ENCODE measurements at places on chromosomes 11 and 22.

DNA sequence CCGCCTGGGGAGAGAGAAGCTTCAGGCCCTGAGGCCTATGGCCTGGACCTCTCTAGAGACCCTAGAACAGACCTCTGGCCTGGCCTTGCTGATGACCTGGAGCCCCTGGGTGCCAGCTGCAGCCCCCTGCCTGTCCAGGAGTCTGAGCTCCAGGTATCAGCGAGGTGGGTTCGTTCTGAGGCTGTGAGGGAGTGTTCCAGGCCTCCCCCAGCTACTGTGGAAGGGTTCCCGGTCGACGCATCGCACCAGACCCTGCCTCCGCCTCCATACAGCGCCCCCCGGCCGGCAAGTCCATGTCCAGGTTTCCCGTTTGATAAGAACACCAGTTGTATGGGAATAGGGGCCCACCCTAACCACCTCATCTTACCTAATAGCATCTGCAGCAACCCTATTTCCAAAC lies 111.1 kb downstream of the KCNQ1 start:
- DNase-seq: peak; percentile 30

DNA sequence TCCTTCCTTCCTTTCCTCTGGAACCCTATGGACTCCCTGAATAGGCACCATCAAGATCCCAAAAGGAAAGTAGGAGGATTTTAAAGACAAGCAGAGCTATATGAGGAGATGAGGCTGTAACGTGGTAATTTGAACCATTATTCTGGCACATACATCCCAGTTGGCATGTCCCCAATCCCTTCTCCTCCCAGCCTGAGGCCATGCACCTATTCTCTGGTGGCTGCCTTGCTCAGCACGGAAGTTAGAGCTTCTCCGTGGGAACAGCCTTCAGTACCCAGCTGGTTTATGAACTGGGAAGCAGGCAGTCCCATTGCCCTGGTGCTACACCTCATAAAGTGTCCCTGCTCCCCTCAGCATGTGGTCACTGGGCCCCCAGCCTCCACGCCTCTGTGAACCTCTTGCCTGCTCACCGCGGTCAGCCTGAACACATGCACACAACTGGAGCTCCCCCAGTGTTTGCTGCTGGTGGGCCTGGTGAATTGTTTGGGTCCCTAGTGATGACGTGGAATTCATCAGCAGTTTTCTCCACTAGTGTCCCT lies 139.9 kb upstream of the PLET1 start:
- no peak for DNase-seq

- no peak for DNase-seq
These were observed 887.0 kb downstream of the KCNA4 start for GRCh38 chr11:29129844-29130243.

- DNase-seq: no peak
These were observed 58.3 kb downstream of the CDKN1C start for GRCh38 chr11:2827256-2827655.

DNA sequence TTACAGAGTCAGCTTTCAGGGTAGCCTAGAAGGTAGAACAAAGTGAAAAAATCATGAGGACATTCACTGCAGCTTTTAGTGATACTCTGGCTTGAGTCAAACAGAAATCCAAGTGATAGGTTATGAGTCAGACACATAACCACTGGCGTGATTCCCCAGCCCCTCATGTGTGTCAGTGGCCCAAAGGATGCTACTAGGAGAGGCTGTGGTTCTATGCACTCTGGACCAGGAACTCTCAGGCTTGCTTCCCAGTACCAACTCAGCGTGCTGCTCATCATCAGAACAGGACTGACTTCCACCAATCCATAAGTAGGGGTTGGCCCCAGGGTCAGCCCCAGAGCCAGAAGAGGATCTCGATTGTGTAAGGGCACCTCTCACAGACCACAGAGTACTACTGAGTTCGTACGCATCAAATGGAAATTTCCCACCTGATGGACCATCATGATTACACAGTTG lies 116.8 kb downstream of the MED15 start:
- no peak for DNase-seq

- no peak for DNase-seq
These were observed 405.7 kb downstream of the AASDHPPT start for GRCh38 chr11:106482917-106483785.

DNA sequence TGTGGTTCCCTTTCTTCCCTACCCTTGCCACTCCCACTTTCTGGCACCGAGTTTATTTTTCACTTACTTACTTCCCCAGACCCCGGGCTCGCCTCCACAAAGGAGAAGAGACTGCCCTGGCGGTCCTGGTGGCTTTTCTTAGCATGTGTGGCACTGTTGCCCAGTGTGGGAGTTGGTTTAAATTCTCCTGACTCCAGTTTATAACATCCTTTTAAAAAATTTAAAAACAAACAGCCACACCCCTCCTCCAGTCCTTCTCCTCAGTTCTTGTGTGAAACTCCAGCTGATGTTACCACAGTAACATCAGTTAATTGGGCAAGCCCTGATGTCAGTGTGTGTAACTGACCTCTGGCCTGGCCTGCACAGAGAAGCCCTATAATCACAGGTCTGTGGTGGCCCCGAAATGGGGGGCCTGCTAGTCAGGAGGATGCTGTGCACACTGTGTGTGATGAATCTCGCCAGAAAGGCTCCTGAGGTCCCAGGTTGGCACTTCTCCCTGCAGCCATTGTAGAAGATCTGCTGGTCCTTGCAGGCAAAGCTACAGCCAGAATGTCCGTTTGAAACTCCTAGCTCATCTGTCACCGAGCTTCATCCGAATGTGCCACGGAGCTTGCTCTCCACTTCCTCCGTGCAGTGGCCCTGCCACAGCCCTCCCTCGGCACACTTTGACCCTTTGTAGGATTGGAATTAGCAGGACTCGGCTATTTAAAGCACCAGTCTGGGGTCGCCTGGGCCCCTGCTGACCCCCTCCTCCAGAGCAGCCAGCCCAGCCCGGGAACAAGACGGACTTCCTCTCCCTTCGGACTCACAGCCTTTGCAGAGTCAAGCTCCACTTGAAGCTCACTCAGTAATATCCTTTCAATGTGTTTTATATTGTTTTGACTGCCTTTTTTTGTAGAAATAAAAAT lies 7.6 kb downstream of the YDJC start:
- DNase-seq: peak; percentile 40

DNA sequence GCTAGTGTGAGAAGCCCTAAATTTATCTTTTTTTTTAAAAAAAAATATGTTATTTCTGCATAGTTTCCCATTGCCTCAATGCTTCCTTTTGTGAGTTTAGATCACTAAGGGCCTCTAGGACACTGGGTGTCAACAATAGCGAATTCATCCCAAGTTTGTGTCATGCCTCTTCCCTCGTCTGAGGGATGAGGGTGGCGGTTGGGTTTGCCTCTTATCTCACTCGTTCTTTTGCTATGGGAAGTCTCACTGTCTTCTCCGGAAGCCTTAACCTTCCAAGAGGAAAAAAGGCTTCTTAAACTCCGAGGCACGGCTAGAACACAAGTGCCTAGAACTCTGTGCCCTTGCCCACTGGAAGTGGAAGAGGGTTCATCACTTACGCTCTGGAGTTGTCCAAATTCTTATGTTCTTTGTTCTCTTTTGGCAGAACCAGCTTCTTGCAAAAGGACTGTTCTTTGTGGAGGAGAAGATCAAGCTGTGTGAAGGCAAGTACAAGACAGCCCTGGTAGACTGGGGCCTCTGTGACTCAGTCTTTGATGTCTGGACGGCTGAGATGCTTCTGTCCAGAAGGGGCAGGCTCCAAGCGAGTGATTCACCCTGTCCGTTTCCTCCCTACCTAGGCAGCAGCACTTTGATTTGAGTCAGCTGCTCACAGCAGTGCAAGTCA lies 78.5 kb downstream of the TRAF6 start:
- no peak for DNase-seq

DNA sequence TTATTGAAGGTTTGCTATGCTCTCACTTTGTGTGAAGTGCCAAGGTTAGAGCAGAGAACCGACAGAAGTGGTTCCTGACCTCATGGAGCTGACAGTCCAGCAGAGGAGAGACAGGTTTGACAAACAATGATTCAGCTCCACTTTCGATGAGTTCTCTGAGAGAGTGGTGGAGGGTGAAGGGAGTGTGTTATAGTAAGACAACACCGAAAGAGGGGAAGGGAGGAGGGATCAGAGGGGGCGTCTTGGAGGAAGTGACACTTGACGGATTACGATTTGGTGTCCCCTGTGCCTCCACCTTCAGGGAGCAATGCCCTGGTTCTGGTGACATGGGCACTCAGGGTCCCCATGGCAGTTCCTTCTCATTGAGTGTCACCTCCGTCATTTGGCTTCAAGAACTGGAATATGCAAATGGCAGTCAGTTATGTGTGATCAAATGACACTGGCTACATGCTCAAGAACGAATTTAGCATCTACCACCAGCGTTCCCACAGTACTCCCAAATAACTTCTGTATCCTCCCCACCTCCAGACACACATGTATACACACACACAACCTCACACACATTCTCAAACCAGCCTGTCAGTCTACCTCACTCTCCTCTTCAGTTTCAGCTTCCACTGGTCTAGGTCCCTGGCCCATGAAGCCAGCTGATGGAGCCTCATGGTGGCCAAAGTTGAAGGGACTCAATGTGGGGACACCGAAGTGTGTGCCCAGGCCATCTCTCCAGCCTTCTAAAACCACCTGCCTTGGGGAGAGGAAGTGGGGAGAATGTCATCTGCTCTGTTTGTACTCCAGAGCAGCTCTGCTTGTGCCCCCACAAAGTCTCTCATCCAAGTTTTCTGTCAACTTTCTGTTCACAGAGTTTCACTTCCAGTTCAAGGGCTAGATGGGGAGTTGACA lies 31.4 kb upstream of the NUP160 start:
- no peak for DNase-seq

DNA sequence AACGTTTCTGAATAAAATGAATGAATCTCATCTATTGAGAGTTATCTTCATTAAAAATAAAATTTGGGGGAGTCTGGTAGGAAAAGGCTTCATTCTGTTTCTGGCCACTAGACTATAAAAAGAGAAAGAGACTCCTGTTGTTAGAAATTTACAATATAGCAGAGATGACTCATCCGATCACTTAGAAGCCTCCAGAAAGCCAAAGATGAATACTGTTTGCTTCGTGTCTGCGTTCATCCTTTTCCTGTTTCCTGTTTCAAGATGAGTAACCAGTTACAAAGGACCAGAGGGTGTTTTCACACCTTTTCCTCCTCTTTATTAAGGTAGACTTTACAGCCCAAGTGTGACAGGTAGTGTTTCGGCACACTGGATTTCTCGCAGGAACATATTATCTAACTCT lies 1120.7 kb downstream of the LRRC4C start:
- DNase-seq: no peak

DNA sequence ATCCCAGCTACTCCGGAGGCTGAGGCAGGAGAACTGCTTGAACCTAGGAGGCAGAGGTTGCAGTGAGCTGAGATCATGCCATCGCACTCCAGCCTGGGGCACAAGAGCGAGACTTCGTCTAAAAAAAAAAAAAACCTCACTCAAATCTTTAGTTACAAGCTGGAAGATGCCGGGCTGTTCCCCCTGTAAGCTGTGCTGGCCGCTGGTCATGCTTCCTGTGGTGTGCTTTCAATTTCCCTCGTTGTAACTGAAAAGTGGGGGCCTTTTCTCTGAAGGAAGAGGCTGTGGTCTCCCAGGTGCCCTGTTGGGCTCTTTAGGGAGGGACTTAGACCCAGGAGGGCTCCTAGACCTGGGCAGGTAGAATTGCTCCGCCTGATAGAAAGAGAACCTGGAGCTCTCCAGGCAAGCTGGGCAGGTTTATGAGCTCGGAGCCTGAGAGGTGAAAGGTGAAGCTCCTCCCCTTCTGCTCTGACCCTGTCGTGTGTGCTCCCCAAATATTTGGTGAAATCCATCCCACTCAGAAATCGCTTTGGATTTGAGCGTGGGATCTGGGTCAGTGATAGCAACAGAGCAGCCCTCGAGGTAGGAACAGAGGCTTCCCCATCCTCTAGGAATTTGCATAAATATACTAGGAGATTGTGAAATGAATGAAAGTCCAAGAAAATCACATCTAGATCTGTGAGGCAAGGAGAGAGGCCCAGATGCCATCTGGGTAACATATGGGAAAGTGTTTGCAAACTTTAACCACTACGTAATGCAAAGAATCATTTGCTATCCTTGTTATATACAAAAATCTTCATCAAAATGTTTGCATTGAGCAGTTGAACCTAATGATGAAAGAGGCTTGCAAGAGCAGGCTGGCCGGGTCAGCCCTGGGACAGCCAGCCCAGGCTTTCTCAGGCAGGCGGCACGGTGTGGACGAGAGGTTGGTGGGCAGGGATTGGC lies 154.3 kb downstream of the FBXO7 start:
- no peak for DNase-seq

- no peak for DNase-seq
These were observed 10.3 kb downstream of the YAP1 start for GRCh38 chr11:102120437-102120973.

- no peak for DNase-seq
These were observed 37.0 kb upstream of the FBLN1 start for GRCh38 chr22:45465633-45466032.

- peak; percentile 26 for DNase-seq
These were observed 608.1 kb upstream of the CADM1 start for GRCh38 chr11:116112087-116112935.

- peak; percentile 65 for DNase-seq
These were observed 4.1 kb upstream of the HBG2 start for GRCh38 chr11:5258543-5259262.

GRCh38 chr11:20597680-20598484 lies 1.5 kb upstream of the SLC6A5 start:
- peak; percentile 59 for DNase-seq

GRCh38 chr11:11347592-11347991 lies 5.5 kb downstream of the CSNK2A3 start:
- no peak for DNase-seq

DNA sequence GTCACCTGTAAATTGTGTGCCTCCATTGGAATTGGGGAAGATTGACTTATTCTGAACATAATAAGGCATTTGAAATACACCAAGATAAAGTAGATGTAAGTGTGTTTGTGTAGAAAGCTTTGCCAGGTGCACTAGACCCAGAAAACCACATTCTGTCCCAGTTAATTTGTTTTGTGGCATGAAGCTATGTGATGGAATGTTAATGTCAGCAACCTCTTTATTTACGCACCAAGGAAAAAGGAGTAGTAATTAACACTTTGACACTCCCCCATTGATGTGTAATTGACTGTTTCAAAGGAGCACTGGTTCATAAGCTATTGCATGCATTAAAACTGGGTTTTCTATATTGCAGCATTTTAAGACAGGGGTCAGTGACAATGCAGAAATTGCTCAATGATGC lies 14.3 kb downstream of the EIF3M start:
- DNase-seq: no peak

DNA sequence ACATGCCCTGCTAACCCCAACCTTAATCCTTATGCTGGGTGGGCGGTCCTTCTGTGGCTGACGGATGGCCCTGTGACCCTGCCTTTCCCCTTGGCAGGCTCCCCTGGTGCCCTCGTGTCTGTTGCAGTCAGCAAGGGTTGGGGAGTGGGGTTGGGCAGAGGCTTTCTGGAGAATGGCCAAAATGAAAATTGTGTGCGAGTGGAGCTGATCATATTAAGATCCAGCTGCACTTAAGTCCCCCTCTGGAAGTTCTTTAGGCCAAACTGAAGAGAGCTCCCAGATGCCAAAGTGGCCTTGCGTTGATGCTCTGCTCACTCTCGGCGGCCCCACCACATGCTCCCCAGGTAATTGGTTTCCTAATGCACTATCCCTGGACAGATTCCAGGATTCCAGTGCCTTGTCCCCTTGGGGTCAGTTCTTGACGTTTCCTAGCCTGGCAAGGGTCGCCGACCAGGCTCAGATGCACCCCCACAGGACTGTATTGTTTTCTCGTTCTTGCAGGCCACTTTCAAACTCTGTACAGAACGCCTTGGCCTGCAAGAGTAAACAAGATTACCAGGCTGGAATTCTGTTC lies 16.4 kb upstream of the C11orf96 start:
- no peak for DNase-seq

GRCh38 chr11:69971741-69972140 lies 106.4 kb upstream of the ANO1 start:
- DNase-seq: no peak
